ENCODE measurements at places on chromosomes 11 and 22.

DNA sequence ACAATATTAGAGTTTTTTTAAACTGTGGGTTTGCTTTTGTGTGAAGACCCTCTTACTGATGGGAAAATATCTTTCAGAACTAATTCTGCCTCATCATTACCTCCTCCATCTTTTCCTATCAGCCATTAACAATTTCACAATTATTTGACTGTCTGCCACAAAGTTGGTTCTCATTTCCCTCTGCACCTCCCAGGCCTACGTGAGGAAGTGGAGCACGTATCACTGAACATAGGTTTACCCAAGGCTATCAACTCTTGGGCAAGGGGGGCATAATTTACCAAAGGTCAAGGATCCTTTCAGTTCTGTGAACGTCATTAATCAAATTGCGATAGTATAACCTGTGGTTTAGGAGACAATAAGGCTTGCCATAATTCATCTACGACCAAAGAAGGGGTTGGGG lies 60.0 kb downstream of the LIF start:
- peak overlapping the region; percentile 78 for H3K27ac ChIP-seq
- no peak overlapping the region for H3K4me3 ChIP-seq
- H3K36me3 ChIP-seq, result peaks cover 1% of the 10 kb centered on the region

DNA sequence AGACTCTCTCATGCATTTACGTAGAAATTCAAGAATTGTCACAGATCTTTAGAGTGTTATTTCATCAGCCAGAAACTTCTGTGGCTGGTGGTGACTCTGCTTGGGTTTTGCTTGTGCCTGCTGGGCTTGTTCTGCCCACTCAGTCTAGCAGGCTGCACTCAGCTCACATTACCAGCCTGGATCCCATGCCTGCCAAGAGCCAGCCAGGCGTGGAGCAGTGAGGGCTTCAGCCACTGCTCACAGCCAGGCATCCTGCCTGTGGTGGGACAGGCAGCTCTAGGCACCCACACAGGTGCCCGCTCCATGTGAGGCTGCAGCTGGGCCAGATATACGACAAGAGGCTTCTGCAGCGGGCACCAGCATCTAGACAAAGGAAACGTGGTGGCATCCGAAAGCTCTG lies 1213.3 kb upstream of the RAG2 start:
- no peak overlapping the region for H3K4me3 ChIP-seq
- no peaks in the 10 kb centered on the region for H3K4me1 ChIP-seq
- no peak overlapping the region for H3K27ac ChIP-seq
- no peaks in the 10 kb centered on the region for H3K27me3 ChIP-seq

GRCh38 chr11:111520560-111520959 lies 6.0 kb downstream of the HOATZ start:
- peak overlapping the region; percentile 73 for H3K27ac ChIP-seq
- no peaks in the 10 kb centered on the region for H3K36me3 ChIP-seq
- no peak for DNase-seq
- H3K4me3 ChIP-seq, result peak overlapping the region; percentile 12

- H3K36me3 ChIP-seq, result no peaks in the 10 kb centered on the region
- H3K27ac ChIP-seq, result no peak overlapping the region
- no peaks in the 10 kb centered on the region for H3K27me3 ChIP-seq
- H3K4me1 ChIP-seq, result no peaks in the 10 kb centered on the region
These were observed 137.5 kb upstream of the TRPC6 start for GRCh38 chr11:101721270-101721669.

GRCh38 chr22:33726294-33726734 lies 194.0 kb downstream of the LARGE1 start:
- no peaks in the 10 kb centered on the region for H3K27me3 ChIP-seq
- H3K4me1 ChIP-seq, result no peaks in the 10 kb centered on the region
- no peak overlapping the region for H3K4me3 ChIP-seq
- no peak overlapping the region for H3K27ac ChIP-seq

GRCh38 chr22:39808081-39808480 lies 85.5 kb downstream of the ENTHD1 start:
- H3K36me3 ChIP-seq, result no peaks in the 10 kb centered on the region
- H3K4me1 ChIP-seq, result peaks cover 11% of the 10 kb centered on the region
- H3K4me3 ChIP-seq, result no peak overlapping the region
- peaks cover 10% of the 10 kb centered on the region for H3K27me3 ChIP-seq
- no peak overlapping the region for H3K27ac ChIP-seq
- peak; percentile 52 for DNase-seq

DNA sequence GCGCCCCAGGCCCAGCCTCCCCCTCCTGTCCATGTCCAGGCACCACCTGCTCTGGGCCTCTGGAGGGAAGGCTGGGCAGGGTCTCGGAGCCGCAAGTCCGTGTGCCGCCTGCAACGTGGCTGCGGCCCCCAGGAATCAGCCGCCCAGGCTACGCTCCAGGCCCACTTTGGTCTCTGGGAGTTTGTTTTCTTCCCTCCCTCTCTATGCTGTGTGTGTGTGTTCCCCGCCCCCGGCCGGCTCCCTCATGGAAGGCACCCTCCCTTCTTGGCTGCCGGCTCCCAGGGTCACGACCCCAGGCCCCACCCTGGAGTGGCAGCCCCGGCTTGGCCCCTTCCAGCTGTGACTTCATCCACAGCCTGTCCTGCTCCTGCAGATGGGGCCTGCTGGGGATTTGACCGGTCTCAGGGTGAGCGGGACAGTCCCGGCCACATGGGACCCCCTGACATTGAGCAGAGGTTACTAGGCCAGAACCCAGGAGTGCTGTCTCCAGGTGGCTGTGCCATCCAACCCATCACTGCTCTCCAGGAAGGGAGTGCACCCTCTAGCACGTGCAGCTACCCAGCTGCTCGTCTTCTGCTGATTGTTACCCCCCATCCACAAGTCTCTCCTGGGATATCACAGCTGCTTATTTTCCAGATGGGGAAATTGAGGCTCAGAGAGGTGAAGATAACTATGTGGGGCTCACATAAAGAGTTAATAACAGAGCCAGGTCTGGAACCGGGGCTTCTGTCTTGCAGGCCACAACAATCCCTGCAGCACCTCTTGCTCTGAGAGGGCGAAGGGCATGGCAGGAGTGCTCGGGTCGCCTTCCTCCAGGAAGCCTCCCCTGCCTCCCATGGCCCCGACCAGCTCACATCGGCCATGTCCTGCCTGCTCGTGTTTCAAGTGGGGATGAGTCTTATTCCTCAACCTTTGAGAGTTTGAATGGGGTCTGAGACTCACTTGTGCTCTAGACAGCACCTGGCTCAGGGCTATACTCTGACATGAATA lies 2.8 kb upstream of the LIF start:
- no peak for DNase-seq
- no peaks in the 10 kb centered on the region for H3K27me3 ChIP-seq
- peaks cover 70% of the 10 kb centered on the region for H3K4me1 ChIP-seq
- H3K4me3 ChIP-seq, result no peak overlapping the region
- peak overlapping the region; percentile 80 for H3K27ac ChIP-seq

- DNase-seq, result no peak
- no peaks in the 10 kb centered on the region for H3K27me3 ChIP-seq
- no peak overlapping the region for H3K27ac ChIP-seq
- no peaks in the 10 kb centered on the region for H3K36me3 ChIP-seq
These were observed 108.6 kb downstream of the LARGE1 start for GRCh38 chr22:33811686-33812085.

- no peaks in the 10 kb centered on the region for H3K27me3 ChIP-seq
- peak overlapping the region; percentile 87 for H3K4me3 ChIP-seq
- H3K36me3 ChIP-seq, result peaks cover 6% of the 10 kb centered on the region
- peaks cover 45% of the 10 kb centered on the region for H3K4me1 ChIP-seq
- peak; percentile 40 for DNase-seq
These were observed 53.6 kb downstream of the GRAMD4 start for GRCh38 chr22:46673662-46674236.

Measured in activated naive CD8-positive, alpha-beta T cell treated with anti-CD3 and anti-CD28 coated beads, Interleukin-2, amount 50 U/mL, for 24 hours (primary cell).